ENCODE measurements at places on chromosomes 2 and 18. TPM values are rescaled to one million over a fixed set of nuclear protein-coding genes. Genes with fewer than 3 reads are reported as not detected.

RND3 gene
- 9.4 TPM for total RNA-seq

LYPD6B gene
- 14.9 TPM for total RNA-seq

GAREM2 gene
- total RNA-seq, result 8.1 TPM

DNAH7 gene
- total RNA-seq, result 1.1 TPM

PJVK gene
- 5.5 TPM for total RNA-seq

PIEZO2 gene
- 12.1 TPM for total RNA-seq

- DNase-seq, result no peak
- H3K27me3 ChIP-seq, result no peaks in the 10 kb centered on the region
- no peak overlapping the region for H3K27ac ChIP-seq
- peaks cover 3% of the 10 kb centered on the region for H3K4me1 ChIP-seq
- no peak overlapping the region for H3K4me3 ChIP-seq
Measured at GRCh38 chr2:174121175-174121574, 127.2 kb downstream of the OLA1 start.

DNA sequence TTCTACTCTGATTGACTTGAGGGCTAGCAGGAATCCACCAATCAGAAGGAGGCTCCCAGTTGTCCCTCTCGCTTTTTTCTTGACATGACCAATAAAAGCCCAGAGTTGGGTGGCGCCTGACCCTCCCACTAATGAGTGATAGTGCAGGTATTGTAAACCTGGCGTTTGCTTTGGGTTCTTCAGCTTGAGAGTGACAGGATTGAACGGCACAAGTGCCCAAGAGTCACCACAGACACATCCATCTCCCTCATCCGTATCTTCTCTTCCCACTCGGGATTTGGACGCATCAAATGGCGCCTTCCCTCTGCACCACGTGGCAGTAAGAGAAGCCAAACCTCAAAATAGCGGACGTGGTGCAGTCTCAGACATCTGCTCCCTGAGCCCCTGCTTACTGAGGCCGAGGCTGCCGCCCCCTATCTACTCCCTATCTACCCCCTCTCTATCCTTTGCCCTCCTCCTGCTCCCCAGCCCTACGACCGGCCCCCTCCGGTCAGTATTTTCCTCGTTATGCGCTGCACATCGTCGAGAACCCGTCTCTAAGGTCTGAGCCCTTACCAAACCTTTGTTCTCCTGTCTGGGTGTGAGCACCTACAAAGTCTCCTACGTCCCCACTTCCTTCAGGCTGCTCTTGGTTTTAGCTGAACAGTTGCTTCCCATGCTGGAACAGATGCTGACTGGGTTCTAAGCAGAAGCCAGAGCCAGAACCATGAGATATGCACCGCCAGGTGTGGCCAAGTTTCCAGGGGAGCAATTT is 881 bp upstream of the FAM161A start:
- peak overlapping the region; percentile 27 for H3K27ac ChIP-seq
- no peaks in the 10 kb centered on the region for H3K27me3 ChIP-seq
- H3K4me3 ChIP-seq, result peak overlapping the region; percentile 98
- peak; percentile 97 for DNase-seq
- no peaks in the 10 kb centered on the region for H3K36me3 ChIP-seq

DNA sequence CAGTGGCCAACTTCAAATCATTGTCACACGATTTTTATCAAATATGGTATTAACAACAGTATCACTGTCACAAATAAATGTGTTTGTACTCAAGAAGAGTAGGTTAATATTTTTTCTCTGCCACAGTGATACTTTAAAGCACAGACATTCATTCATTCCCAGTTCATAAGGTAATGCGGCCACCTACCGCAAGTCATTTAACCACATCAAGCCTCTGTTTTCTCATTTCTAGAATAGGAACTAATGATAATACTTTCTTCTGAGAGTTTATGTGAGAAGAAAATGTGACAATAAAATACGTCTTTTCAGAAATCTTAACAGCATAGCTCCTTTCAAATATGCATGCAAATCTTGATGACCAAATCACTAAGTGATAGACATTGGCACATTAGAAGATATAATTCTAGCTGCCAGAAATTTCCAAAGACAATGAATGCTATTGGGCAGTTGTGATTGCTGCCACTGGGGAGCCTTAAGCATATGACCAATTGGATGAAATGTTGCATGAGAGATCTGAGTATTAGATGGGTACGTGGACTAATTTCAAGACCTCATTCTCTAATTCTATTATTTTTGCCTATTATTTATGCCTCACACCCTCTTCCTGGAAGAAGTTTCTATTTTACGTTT is 430.9 kb downstream of the PID1 start:
- H3K36me3 ChIP-seq, result no peaks in the 10 kb centered on the region
- no peaks in the 10 kb centered on the region for H3K4me1 ChIP-seq
- H3K27me3 ChIP-seq, result no peaks in the 10 kb centered on the region
- no peak overlapping the region for H3K27ac ChIP-seq
- H3K4me3 ChIP-seq, result no peak overlapping the region

- no peak overlapping the region for H3K4me3 ChIP-seq
- no peak for DNase-seq
- no peaks in the 10 kb centered on the region for H3K4me1 ChIP-seq
- no peak overlapping the region for H3K27ac ChIP-seq
- H3K27me3 ChIP-seq, result no peaks in the 10 kb centered on the region
Measured at GRCh38 chr2:62741954-62742722, 36.6 kb downstream of the EHBP1 start.

DNA sequence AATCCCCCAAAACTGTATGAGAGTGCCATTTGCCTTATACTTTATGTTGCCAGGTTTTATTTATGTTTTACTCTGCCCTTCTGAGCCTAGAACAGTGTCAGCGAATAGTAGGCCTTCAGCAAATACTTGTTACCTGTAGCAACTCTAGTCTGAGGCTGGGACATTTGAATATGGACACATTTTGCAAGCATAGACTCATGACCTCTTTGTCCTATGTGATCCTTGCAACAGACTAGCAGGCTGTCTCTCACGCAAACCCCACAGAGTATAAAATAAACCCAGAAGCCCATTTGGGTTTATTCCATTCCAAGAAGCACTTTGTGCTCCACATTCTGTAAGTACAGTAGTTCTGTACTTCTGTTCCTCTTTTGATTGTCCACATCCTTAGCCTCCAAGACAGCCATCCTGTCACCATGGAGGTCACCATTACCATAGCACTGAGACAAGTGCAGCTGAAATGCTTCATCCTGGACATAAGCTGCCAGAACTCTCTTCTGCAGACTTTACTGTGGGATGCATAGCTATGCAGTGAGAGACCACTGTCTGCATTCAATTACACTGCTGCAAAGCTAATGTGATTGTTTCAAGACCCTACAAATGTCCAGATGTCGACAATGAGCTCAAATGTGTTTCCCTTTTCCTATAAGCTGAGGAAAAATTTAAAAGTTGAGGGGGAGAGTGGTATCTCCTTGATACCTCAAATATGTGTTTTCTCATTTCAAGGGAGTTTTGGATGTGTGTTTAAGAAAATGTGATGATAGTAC is 425.7 kb downstream of the PID1 start:
- DNase-seq, result no peak
- H3K36me3 ChIP-seq, result no peaks in the 10 kb centered on the region
- peak overlapping the region; percentile 22 for H3K27ac ChIP-seq
- H3K4me1 ChIP-seq, result no peaks in the 10 kb centered on the region

DNA sequence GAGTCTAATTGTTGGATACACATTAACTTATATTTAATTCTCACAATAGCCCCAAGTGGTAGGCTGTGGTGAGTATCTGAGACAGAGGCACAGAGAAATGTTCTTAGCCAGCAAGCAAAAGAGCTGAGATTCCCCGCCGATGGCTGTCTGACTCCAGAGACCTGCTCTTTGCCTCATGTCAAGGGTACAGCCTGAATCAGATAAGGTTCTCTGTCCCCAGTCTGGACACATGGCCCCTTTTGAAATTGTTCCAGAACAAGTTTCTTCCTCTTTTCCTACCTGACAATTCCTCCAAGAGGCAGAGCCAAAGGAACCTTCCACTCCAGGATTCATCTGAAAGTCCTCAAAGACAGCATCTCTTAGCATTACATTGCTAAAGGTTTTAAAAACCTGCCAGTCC is 512.9 kb upstream of the TNP1 start:
- DNase-seq, result no peak
- H3K27me3 ChIP-seq, result no peaks in the 10 kb centered on the region
- no peaks in the 10 kb centered on the region for H3K36me3 ChIP-seq

DNA sequence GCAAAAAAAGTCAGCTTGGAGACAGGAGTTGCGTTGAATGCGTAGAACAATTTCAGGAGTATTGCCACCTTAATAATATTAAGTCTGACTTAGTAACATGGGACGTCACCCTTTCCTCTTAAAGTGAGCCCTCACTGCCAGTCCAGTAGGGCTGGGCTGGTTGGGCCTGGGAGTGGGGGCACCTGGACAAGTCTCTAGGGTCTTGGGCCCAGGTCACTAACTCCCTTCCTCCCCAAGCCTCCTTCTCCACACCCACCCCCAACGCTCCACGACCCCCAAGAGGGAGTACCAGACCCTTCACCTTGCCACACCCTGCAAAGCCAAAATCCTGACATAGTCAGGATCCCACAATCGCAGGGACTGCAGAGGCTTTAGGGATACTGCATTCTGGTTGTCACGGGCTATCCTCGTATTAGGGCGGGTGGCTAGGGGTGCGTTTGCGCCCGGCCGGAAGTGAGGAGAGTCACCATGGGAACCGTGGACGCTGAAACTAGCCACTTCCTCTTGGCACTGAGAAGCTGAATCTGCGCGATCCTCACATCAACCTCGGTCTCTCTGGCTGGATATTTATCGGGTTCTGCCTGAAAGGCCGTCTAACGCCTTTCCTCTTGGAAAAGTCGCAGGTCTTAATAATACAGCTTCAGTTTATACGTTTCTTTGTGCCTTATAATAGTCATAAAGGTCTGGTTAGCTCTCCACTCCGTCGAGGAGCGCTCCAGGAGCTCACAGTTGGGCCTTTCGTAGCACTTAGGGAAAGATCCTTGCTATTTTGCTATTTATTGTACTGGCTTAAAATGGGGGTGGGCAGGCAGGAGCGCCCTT is 10.3 kb upstream of the CXXC1 start:
- no peaks in the 10 kb centered on the region for H3K36me3 ChIP-seq
- no peak overlapping the region for H3K27ac ChIP-seq
- peak; percentile 89 for DNase-seq
- H3K27me3 ChIP-seq, result peaks cover 8% of the 10 kb centered on the region
- H3K4me3 ChIP-seq, result no peak overlapping the region

- no peak overlapping the region for H3K4me3 ChIP-seq
- H3K27me3 ChIP-seq, result no peaks in the 10 kb centered on the region
- peaks cover 8% of the 10 kb centered on the region for H3K4me1 ChIP-seq
Measured at GRCh38 chr18:25056429-25056828, 295.5 kb downstream of the ZNF521 start.

- no peaks in the 10 kb centered on the region for H3K4me1 ChIP-seq
- no peaks in the 10 kb centered on the region for H3K27me3 ChIP-seq
- no peak overlapping the region for H3K4me3 ChIP-seq
- H3K27ac ChIP-seq, result no peak overlapping the region
- no peak for DNase-seq
Measured at GRCh38 chr2:188813315-188813714, 160.9 kb upstream of the COL3A1 start.

DNA sequence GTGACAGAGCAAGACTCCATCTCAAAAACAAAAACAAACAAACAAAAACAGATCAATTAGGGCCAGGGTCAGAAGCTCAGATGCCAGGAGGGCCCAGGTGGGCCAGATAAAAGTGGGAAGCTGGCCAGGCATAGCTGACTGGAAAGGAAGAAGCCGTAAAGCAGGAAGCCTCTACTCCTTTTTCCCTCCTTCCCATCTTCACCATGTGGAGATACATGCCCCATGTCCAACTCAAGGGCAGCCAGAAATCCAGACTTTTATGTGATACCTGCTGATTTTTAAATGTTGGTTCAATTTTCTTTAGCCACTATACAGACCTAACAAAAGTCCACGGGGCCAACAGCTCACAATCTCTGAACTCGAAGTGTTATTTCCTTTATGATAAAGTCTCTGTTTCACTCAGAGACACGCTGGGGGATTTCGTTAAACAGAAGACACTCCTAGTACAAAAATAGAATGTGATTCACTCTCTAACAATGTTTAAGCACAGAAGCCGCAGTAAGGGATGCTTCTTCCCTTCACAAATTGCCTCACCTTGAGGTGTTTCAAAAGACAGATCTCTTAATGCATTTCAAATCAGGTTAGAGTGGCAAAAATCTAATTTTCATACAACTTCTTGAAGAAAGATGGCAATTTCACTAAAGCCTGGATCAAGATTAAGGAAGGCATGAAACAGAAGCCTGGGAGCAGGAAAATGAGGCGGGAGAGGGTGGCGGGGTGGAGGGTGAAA is 14.0 kb downstream of the TMEM247 start:
- peaks cover 26% of the 10 kb centered on the region for H3K27me3 ChIP-seq
- H3K4me1 ChIP-seq, result peaks cover 3% of the 10 kb centered on the region
- no peak for DNase-seq
- no peak overlapping the region for H3K27ac ChIP-seq

DNA sequence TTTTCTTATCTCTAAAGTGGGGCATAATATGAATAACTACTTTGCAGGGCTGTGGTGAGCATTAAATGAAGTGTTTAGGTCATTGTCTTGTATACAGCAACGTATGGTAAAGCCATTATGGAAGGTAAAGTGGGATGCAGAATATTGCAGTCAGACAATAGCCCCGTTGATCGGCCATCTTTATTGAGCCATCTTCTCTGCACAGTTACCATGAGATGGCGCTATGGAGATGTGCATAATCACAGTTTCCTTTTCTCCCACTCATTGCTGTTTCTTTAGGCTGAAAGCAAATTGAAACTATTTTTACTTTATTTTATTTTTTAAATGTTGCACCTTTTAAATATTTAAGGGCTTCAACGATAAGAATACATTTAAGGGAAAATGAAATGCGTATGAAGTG is 108.9 kb downstream of the THSD7B start:
- no peak overlapping the region for H3K27ac ChIP-seq
- no peaks in the 10 kb centered on the region for H3K4me1 ChIP-seq
- no peak overlapping the region for H3K4me3 ChIP-seq
- no peaks in the 10 kb centered on the region for H3K36me3 ChIP-seq

DNA sequence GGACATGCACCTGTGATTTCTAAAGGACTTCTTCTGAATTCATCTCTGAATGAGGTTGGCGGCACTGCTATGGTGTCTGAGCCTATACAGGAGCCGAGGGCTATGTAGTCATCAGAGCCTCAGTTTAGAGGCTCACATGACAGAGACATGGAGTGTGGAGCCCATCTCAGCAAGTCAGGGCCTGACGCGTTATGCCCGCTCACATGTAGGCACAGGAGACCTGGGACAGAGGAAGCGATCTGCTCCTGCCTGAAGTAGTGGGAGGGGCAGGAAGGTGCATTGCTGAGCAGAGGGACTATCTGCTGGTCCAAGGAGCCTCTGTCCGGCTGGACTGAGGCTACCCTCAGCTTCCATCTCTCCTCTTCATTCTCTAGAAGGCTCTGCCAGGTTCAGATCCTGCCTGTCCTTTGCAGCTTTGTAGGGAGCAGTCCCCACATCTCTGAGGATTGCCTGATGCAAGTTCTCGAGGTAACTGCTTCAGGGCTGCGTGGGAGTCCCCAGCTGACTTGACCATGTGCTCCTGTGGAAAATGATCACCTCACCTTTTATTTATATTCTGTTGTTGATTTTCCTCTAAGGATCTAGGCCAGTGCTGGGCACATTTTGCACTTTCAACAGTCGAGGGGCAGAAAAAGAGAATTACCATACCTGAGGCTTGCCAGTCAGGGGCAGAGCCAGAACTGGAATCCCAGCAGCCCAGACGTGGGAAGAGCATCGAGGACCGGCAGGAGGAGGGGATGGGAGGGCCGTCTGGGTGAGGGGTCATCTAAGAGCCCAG is 16.6 kb downstream of the KLHL29 start:
- no peak overlapping the region for H3K27ac ChIP-seq
- no peaks in the 10 kb centered on the region for H3K4me1 ChIP-seq
- no peaks in the 10 kb centered on the region for H3K36me3 ChIP-seq

Measured in endodermal cell (in vitro differentiated cells).